CD4-positive, alpha-beta T cell treated with Interleukin-4 for 1 hour (primary cell): ENCODE measurements at places on chromosomes 13 and 19.

- no peak for DNase-seq
These were observed 14.6 kb upstream of the SERPINE3 start for GRCh38 chr13:51324714-51325420.

DNA sequence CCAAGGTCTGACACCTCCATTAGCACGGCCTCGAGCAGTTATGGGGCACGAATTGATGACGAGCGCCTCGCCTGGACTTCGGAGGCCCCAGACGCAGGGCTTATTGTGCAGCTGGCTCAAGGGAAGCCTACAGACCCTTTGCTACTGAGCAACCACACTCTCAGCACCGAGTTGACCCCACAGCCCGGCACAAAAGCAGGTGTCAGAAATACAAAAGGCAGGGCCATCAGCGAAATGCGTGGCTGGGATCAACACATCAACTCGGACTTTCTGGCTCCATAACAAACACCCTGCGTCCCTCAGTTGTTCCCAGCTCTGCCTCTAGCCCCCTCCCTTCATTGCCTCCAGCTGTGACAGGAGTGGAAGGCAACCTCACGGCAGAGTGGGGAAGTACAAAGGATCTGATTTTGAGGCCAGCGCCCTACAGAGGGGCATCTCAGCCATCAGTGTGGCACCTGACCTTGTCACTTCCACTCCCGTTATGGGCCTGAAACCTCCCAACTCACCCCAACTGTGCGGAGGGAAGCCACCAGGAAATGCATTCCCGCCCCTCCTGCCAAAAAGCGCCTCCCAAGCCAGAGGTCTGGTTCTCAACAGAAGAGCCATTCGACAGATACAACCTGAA lies 18.0 kb downstream of the PEPD start:
- no peak for DNase-seq

- no peak for DNase-seq
These were observed 50.4 kb downstream of the CBY2 start for GRCh38 chr13:45752510-45752909.

DNA sequence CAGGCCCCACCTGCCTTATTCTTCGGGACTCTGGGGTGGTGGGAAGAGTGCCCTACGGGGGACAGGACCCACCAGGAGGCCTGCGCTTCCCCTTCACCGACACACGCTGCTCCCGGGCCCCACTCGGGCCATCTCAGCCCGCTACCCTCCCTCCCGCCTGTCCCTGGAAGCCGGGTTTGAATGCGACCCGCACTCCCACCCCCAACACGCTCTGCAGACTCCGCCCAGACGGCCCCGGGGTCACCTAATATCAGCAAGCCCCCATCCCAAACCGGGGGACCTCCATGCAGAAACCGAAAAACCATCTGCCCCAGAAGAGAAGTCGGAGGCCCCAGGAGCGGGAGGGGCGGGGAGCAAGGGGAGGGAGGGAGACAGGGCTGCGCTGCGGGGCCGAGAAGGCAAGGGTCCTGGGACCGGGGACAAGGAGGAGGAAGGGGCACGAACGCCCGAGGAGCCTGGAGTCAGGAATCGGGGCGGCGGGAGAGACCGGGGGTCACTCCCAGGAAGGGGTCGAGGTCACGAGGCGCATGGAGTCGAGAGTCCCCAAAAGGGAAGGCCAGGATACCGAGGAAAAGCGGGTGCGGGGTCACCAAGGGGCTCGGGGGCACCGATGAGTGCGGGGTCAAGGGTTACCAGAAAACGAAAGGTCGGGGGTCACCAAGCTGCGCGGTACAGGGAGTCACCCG lies 766 bp downstream of the SBNO2 start:
- no peak for DNase-seq

- DNase-seq: no peak
These were observed 257.2 kb downstream of the FOXO1 start for GRCh38 chr13:40409278-40409677.

GRCh38 chr13:26213345-26213744 lies 8.8 kb downstream of the RNF6 start:
- no peak for DNase-seq

DNA sequence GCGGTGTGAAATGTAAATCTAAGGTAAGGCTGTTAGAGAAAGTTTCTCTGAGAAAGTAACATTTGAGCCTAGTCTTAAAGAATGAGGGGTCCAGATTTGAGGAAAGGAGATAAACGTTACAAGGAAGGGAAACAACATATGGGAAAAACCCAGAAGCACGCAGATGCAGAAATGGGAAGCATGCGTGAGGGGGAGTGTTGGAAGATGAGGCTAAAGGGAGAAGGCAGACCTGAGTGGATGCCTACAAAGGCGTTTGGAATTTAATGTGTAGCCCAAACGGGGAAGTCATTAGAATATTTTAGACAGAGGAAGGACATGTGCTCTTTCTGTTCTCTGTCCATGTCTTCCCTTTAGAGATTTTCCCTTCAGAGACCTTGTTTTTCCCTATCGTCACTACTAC lies 61.0 kb downstream of the TPT1 start:
- DNase-seq: no peak

- DNase-seq: no peak
These were observed 5.5 kb upstream of the SULT2A1 start for GRCh38 chr19:47891622-47891922.

GRCh38 chr13:25846222-25846984 lies 205.4 kb downstream of the SHISA2 start:
- no peak for DNase-seq

DNA sequence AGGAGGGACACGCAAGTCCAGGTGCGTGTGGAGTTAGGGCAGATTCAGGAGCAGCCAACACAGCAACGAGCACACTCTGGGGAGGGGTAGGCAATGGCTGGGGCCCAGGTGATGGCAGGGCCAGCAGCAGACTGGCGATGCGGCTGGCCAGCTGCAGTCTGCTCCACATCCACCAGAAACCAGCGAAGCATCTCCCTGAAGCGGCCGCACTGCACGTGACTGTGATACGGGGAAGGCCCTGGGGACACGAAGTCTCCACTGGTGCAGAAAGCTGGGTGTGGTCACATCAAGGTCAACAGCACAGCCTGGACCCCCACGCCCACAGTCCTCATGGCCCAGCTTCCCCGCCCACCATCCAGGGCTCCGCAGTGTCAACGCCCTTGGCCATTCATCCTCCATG lies 21.3 kb upstream of the EPHX3 start:
- no peak for DNase-seq

DNA sequence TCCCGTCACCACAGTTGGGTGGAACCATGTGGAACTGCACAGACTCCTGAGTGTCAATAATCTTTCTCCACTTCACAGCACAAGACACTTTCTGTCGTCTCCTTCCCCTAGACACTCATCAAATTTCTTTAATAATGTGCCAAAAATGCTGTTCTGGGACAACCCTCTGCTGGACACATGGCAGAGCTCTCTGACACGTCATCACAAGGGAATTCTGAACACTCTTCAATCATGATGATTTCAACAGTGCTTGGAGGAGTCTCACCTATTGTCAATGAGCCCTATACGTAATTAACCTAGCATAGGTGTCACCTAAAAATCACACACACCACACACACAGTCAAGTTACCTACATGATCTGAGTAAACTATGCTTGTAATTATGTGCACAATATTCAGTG lies 141.3 kb downstream of the STOML3 start:
- DNase-seq: no peak

DNA sequence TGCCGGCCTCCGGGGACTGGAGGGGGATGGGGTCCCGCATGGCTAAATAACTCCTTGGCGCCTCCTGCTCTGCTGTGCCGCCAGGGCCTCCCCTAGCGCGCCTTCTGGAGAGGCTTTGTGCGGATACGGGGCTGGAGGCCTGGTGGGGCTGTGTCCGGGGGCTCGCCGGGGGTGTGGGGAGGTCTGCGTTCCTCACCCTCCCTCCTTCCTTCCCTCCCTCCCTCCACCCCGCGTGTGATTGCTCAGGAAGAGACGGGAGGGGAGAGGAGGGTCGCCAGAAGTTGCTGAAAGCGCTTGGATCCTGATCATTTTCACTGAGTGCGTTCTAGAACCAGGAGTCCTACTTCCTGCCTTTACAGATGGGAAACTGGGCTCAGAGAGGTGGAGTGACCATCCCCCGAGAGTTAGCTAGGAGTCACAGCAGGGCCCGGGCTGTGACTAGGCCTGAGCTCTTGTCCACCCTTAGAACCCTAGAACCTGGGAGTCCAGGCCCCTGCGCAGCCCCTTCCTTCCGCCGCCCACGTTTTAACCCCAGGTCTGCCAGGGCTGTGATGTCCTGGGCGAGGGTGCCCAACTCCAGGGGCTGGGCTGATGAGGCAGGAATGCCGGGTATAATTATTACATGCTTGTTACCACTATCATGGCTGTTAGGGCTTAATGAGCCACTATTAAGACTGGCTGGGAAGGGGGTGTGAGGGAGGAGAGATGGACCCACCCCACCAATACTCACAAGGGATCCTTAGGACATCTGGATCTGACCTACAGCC lies 782 bp upstream of the JUND start:
- DNase-seq: no peak

DNA sequence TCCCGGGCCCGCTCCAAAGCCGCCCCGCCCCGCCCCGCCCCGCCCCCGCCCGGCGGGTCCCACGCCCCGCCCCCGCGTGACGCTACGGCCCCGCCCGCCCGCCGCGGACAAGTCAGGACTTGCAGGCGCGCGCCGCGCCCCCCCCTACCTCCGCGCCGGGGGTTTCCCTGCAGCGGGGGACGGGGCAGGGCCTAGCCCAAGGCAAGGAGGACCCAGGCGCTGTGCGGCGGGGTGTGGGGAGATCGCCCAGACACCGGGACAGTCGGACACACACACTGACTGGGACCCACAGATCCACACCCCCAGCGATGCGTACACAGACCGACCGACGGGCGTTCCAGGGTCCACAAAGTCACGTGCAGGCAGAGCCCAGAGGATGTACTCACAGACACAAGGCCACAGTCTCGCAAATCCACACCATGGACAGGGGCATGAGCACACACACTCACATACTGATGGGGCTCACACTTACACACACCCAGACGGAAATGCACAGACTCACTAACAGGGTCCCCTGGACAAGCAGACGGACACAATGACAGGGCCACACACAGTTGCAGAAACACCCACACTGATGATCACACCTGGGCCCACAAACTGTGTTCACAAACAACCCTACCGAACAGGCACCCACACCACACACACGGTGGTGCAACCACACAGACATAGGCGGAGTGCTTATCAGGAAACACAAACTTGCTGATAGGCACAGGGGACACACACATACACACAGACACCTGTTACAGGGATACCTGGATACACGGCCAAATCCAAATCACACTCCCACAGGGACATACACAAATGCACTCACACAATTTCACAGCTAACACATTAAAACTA lies 436 bp upstream of the BBC3 start:
- peak; percentile 93 for DNase-seq

DNA sequence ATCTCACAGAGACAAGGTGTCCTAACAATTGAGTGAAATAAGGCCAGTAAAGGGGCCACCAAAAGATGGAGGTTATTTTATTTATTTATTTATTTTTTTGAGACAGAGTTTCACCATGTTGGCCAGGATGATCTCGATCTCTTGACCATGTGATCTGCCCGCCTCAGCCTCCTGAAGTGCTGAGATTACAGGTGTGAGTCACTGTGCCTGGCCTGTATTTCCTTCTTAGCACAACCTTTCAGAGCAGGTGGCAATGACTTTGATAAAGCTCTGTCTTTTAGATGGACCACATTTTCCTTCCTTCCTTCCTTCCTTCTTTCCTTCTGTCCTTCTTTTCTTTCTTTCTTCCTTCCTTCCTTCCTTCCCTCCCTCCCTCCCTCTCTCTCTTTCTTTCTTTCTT lies 11.0 kb upstream of the DOCK6 start:
- DNase-seq: no peak

GRCh38 chr19:58228585-58229254 lies at the start of gene ZNF544:
TSS of gene ZNF544 (plus strand) at chr19:58228914. CDS start at chr19:58244024, 15,110 bp downstream.
- peak; percentile 50 for DNase-seq

- DNase-seq: no peak
These were observed 87.6 kb downstream of the HSPH1 start for GRCh38 chr13:31073859-31074718.

DNA sequence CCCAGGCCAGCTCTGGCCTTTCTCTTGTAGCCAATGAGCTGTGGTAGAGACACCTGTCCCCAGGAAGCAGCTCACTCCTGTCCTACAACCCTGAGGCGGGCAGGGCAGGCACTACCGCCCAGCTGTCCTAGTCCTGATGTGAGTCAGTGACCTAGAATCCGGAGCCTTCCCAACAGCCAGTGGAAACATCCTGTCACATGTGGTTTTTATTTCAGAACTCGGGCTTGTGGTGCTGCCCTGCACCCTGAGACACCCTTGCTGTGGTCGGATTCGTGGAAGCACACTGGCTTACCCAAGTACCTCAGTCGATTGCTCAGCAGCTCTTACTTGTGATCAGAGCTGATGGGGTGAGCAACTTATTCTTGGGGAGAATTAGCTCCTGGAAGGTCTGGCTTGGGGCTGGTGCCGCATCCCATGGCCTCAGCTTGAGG lies 83.6 kb upstream of the ARHGEF7 start:
- DNase-seq: no peak

DNA sequence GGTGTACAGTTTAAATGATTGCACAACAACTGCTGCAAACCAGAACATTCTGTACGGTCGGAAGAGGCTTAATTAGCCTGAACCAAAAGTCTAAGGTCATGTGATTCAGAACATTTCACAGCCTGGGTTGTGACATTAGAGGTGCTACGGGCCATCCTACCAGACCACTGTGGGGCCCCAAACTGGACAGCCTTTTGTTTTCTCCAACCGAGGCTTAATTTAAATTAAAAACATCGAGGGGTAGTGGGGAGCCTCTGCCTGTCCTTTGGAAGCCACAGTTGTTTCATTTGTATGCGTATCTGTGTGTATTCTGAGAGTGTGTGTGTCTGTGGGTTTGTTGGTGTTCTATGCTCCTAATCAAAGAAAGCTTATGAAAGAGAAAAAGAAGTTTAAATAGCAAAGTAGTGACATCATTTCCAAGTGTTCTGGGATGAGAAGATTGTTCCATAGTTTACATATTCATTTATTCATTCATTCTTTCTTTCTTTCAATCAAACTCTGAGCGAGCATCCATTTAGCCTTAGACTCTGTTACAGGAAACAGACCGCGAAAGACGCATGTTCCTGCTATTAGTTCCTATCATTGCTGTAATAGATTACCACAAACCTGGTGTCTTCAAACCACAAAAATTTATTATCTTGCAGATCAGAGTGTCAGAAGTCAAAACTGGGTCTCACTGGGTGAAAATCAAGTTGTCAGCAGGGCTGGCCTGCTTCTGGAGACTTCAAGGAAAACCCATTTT lies 444.8 kb downstream of the FOXO1 start:
- DNase-seq: peak; percentile 45
